Putamen (tissue), 1 donor: ENCODE measurements at places on chromosomes 6 and 20.

DNA sequence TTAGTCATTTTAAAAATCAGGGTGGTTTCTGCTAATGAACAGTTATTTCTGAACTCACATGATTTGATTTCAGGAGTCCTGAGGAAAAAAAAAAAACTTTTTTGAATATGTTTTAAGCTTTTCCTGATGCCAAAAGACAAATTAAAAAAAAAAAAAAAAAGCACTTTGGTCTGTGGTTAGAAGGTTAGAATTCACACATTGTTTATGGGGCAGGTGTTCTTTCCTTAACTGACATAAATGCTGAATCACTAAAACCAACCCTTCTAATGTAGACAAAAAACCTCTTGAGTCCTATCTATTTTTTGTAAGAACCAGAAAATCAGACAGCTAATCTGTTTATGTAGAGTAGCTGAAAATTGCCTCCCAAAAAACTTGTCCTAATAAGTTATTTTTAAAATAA, 20.4 kb downstream of the THEMIS start:
- no peak for DNase-seq

- DNase-seq: no peak
Measured at GRCh38 chr6:142030115-142030619, 102.6 kb upstream of the GJE1 start.

GRCh38 chr6:108165714-108166663, at the start of gene NR2E1:
Gene NR2E1 (plus strand): TSS chr6:108166022. CDS start chr6:108166766, 744 bp downstream.
- DNase-seq: peak; percentile 59

GRCh38 chr20:51425347-51426106, 117.0 kb downstream of the NFATC2 start:
- no peak for DNase-seq

DNA sequence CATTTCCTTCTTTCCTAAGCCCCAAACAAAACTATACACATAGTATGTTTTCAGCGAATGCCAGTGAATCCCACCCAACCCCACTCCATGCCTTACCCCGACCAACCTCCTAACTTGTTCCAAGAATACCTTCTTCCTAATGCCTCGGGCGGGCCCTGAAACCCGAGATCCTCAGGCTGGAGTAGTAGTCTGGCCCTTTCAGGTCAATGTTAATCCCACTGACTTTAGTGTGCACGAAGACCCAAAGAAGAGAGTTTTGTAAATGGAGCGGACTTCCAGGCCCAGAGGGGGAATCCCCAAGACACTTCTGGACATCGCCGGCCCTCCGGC, 394 bp downstream of the YIPF3 start:
- DNase-seq: no peak

- DNase-seq: no peak
Measured at GRCh38 chr6:64258302-64258701, 622.7 kb downstream of the PHF3 start.

DNA sequence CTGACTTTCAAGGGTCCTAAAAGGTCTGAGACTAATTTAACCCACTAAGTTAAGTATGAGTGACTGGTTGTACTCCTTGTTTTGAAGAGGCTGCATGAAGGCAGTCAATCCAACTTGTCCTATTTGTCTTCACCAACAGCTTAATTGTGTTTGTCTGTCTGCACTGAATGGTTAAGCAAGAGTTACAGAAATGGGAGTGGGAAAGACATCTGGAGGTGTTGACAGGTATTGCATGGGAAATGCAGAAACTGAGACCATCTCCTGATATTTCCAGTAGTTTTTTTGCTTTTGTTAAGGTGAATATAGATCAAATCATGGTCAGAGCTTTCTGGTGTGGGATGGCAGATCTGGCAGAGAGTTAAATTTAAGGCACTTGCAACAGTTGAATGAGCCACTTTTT, 6.5 kb downstream of the FUT9 start:
- DNase-seq: no peak

- peak; percentile 16 for DNase-seq
Measured at GRCh38 chr6:20403766-20404640, 2.3 kb downstream of the E2F3 start.

- peak; percentile 59 for DNase-seq
Measured at GRCh38 chr20:58891086-58891717, 38.7 kb downstream of the GNAS start.

- no peak for DNase-seq
Measured at GRCh38 chr6:114276783-114277182, 66.0 kb downstream of the HS3ST5 start.

- no peak for DNase-seq
Measured at GRCh38 chr6:74597840-74598239, 608.0 kb downstream of the COL12A1 start.

DNA sequence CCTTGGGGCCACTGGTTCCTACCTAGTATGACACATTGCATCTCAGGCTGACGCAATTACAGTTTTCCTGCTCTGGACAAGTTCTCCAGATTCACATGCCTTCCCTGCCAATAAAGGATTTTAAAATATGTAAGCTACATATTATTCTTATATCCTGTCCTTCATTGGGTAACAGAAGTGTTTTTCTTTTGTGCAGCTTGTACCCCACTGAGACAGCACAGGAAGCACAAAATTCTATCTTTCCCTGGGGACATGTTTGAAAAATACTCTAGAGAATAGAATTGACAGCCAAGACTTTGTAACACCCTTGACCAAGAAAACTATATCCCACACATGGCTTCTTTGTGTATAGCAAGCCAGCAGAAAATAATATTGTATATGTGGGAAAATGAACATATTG, 456.8 kb downstream of the MAFB start:
- no peak for DNase-seq

- DNase-seq: no peak
Measured at GRCh38 chr20:14986026-14986655, 648.7 kb upstream of the FLRT3 start.

- no peak for DNase-seq
Measured at GRCh38 chr6:147246853-147247635, 42.8 kb downstream of the STXBP5 start.

DNA sequence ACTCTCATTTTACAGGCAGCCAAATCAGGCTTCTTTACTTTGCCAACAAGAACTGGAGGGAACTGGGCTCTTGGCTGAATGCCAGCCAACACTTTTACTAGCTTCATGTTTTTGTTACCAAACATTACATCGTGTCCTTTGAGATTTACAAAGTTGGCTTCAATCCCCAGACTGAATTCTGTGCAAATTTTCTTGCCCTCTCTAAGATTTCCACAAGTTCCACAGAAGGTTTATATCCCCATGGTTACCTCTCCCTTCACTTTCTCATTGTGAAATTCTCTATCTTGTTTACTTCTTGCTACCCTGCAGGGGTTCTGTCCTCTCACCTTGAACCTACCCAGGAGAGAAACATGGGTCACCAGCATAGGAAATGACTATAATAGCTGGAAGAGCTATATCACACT, 37.6 kb upstream of the PLCB1 start:
- peak; percentile 17 for DNase-seq

GRCh38 chr6:9948678-9949077, 466.2 kb downstream of the TFAP2A start:
- DNase-seq: no peak

DNA sequence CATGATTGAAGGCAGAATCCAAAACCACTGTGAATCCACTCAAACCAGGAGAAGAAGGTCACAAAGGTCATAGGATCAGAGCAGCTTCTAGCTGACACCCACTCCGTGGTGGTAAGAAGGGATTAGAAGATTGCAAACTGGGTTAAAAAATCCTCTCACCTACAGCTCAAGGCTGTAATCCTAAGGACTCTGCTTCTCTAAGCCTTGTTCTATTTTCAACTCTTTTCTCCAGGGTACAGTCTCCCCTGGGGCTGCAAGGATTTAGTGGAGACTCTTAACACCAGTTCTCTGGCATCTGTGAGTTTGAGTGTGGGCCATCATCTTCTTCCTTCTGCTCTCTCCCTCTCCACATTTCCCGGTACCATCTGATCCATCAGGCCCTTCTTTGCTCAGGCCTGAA, at the start of gene GUCA1A:
GUCA1A (plus strand) TSS at position 264 of the 400 bp plus-strand sequence. CDS start 250 bp downstream, outside the sequence.
- no peak for DNase-seq

DNA sequence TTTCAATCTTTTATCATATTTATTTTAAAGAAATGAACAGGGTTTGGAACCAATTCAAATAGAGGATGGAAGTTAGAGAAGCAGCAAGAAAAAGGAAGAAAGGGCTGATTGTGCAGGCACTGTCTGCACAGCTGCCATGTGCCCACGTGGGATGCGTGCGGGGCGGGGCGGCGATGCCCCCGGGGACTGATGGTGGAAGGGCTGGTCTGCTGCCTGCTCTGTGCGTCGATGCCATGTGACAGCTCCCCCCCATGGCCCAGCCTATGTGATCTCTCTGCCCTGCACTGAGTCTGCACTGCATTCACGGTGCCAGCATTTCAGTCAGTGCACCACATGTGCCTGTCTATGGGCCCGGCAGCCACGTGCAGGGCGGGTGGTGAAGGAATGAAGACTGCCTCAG, 96.4 kb downstream of the IRF4 start:
- DNase-seq: peak; percentile 91

DNA sequence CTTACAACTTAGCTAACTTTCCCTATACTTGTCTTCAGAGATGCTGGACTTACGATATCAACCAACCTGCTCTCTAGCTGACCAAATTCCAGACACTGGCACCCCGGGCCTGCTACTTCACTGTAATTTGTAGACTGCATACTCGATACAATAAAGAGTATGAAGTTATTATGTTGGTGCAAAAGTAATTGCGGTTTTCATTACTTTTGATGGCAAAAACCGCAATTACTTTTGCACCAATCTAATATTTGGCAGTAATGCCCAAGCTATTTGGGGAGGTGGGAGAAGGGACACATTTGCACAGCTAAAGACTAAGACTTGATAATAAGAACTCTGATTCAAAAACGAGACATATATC, 34.9 kb upstream of the ARHGAP18 start:
- no peak for DNase-seq

DNA sequence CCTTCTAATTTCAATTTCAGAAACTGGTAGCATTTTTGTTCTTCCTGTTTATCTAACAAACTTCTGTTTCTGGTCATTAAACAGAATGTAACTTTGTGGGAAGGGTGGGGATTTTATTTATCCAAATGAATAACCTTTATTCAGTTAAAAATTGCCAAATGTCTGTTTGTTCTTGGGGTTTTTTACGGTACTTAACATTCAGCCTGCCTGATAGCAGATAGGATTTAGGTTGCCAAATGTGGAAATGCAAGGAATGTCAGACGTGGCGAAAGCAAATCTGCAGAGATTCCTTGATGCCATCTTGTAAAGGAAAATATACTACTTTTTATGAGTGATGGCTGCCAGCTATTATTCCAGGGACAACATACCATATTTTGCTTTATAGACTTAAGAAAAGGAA, 95.7 kb downstream of the LYRM2 start:
- DNase-seq: no peak

GRCh38 chr6:118350881-118351430, 197.1 kb upstream of the PLN start:
- DNase-seq: no peak

- DNase-seq: peak; percentile 31
Measured at GRCh38 chr20:35511814-35512420, 17.5 kb downstream of the C20orf173 start.

DNA sequence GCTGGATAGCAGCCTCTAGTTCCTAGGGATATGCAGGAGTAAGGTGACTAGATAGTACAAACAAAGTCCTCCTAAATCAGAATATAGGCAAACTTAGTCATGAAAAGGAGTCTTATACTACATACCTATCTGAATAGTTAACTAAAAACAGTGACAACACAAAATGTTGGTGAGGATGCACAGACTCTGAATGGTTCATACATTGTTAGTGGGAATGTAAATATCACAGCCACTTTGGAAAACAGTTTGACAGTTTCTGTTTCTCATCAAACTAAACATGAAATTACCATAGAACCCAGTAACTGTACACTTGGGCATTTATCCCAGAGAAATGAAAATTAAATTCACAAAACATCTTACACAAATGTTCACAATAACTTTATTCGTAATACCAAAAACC, 17.2 kb downstream of the NFS1 start:
- DNase-seq: no peak

DNA sequence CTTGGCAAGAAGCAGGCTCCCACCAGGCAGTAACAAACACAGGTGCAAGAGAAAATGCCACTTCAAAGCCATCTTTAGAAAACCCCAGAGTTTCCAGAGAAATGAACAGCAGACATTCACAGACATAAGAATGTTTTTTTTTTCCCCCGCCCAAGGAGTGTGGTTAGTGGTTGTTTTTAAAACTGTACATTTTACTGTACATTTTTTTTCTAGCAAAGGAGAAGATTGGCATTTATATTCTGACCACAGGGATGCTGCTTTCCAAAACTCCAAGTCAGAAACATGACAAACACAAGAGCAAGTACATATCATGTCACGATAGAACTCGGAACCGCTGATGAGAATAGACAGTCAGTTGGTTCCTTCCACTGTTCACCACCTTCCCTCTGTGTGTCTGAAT, 197.9 kb downstream of the LRFN2 start:
- DNase-seq: no peak

DNA sequence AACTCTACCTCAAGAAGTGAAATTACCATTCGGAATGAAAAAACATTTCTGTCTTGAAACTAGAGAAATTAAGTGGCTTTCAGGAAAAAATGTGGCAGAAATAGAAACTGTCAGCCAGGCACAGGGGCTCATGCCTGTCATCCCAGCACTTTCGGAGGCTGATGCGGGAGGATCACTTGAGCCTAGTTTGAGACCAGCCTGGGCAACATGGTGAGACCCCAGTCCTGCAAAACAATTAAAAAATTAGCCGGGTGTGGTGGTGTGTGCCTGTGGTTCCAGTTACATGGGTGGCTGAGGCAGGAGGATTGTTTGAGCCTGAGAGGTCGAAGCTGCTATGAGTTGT, 7.1 kb upstream of the TMEM181 start:
- no peak for DNase-seq

- DNase-seq: no peak
Measured at GRCh38 chr20:21393166-21393565, 4.2 kb downstream of the NKX2-4 start.

DNA sequence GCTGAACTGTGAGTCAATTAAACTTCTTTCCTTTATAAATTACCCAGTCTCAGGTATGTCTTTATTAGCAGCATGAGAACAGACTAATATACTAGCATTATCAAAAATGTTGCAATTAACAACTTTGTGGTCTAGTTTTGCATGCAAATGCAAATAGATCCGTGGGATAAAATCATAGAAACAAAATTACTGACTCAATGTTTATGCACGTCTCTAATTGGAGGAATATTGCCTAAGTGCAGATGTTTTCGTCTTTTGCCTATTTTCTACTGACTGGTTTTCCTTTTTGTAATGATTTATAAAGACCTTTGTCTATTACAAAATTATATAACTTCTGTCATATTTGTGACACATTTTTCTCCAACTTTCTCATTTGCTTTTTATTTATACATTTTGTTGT, 51.9 kb downstream of the SYNE1 start:
- no peak for DNase-seq

DNA sequence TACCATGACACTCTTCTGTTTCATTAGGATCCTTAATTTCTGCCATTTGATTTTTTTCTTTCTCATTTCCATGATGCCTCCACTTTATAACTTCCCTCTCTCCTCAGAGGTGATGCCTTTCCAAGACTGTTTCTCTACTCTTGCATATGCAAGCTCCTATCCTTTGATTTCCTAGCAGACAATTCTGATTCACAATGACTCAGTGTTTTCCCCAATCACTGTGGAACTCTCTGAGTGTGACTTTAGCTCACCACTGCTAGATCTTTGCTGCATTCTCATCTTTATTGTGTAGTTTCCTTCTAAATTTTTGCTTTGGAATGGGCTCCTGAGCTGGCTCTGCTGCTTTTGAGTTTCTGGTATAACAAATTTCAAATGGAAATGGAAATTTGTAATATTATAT, 184.9 kb downstream of the TINAG start:
- DNase-seq: no peak
